ENCODE measurements at places on chromosomes 6 and 20.

GRCh38 chr6:43016943-43017334 is 2.9 kb downstream of the KLHDC3 start:
- no peak for DNase-seq

DNA sequence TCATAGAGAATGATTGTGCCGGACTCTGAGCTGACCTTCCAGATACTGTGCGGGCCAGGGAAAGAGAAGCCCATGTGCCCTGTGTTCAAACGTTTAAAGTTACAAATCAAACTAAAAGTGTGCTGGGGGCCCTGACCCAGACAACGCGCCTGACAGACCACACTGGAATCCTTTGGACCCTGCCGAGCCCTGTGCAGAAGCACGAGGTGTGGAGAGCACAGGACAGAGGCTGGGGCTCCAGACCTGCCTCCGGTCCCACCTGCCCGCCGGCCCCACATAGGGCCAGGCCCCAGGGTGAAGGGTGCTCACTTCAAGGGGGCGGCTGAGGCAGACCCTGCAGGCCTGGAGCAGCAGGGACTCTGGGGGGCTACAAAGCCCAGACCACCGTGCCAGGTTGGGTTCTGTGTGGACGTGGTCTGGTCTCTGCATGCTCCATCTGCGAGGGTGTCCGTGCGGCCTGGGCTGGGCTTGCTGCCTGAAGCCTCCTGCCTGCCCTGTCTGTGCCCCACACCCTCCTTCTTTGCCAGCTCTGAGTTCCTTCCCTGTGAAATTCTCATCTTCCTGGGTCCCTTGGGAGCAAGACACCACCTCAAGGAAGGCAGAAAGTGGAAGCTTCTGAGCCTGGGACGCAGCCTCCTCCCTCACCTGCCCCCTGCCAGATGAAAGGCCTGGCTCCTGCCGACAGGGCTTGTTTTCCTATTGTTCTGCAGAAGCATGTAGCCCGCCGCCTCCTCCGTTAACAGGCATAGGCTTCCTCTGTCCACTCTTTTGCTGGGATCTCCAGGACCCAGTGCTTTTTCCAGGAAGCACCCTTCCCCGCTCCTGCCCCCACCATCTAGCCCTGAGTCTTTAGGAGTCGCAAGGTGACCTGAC is 186.2 kb downstream of the ERMARD start:
- no peak for DNase-seq

- DNase-seq = no peak
Measured at GRCh38 chr6:169841907-169842606, 90.6 kb downstream of the ERMARD start.

- peak; percentile 66 for DNase-seq
Measured at GRCh38 chr20:19661717-19662636, 96.1 kb upstream of the RIN2 start.

- DNase-seq = no peak
Measured at GRCh38 chr6:30349421-30350177, 4.6 kb downstream of the RPP21 start.

DNA sequence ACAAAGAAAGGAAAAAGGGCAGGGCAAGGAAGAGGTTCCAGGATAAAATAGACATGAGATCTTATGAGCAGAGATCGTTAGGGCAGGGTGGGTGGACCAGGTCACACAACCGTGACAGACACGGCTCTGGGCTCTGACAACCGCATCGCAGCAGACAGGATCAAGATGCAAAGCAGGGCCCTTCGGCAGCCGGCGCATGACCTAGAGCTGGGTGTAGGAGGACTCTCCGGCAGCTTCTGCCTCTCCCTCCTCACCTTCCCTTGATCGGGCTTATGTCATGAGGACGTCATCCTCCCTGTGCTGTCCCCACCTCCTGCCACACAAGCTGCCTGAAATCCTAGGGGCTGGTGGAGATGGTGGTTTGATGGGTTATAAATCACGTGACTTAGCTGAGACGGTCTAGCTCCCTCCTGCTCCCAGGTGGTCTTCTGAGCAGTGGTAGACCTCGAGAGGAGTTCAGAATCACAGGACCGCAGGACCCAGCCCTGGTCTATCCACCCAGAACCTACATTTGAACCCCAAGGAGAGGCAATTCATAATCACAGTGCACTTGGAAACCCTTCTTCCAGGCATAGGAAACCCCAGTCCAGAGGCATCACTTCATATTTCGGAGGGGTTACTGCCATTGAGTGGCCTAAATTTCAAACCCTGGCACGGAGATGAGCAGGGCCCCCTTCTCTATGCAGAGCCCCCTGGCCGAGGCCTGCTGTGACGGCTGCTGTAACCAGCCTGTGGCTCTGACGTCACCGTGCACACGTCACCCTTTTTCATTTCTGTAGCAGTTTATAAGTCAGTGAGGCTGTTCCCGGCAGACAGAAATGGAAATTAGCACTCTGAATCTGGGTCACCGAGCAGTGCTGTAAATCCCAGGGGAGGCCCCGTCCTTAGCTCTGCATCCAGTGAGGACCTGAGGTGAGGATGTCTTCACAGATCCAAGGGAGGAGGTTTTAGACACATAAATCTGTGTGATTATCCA is 8.7 kb upstream of the CCR6 start:
- DNase-seq = no peak

DNA sequence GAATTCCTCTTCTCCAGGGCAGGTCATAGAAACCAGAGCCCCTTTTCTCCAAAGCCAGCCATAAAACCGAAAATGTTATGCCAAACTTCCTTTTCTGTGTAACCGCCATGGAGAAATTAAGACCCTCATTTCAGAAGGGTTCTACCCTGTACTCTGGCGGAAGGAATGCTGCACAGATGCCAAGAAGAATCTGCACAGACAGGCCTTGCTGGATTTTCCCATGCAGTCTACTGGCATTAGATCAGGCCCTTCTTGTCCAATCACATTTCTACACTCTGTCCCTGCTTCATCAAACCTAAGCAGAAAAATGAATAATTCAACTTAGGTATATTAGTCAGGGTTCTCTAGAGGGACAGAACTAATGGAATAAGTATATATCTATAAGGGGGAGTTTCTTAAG is 43.2 kb upstream of the MC3R start:
- no peak for DNase-seq

DNA sequence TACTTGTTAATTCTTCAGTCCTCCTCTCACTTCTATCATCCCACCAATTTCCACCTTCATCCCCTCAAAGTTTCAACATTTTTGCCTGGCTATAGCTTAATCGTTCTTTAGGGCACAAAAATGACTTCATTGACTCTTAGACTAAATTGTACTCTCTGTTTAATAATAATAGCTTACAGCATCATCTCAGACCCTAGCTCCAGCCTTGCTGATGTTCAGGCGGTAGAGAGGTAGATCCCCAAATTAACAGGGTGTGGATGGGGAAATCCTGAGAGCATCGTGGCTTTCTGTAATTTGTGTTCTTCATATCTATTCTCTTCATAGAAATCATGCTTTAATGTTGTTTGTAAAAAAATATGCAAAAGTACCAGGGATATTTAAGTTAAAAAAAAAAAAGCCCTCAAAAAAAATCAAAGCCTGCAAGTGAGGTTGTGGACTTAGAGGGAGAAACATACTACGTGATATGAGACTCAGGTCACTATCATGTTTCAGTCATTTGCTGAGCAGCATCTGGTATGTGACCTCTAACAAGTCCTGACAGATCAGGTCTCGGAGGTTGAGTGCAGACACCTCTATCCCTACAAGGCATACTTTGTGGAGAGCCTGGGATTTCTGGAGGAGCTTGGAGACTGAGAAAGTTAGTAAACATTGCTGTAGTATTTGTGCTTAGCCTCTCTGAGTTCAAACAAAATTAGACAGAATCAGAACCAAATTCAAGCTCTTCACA is 1063.3 kb upstream of the CITED2 start:
- DNase-seq = no peak

DNA sequence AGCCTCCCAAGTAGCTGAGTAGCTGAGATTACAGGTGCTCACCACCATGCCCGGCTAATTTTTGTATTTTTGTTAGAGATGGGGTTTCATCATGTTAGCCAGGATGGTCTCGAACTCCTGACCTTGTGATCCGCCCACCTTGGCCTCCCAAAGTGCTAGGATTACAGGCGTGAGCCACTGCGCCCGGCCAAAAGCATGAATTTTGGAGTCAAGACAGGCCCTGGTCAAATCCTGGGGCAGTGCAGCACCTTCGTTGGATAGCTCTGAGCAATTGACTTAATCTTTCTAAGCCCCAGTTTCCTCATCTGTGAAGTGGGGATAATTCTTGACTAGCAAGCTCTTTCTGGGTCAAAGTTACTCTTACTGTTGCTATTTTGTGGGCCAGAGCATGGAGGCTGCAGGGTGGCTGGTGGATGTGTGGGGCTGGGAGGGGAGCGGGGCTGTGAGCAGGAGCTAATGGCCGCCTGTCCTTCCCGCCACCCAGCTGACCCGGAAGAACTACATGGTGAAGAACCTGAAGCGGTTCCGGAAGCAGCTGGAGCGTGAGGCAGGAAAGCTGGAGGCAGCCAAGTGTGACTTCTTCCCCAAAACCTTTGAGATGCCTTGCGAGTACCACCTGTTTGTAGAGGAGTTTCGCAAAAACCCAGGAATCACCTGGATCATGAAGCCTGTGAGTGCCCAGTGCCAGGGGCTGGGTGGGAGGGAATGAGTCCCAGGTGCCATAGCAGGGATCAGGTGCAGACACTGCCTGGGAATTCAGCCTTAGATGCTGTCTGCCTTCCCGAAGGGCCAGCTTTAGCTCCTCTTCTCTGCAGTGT is 39.0 kb downstream of the TTLL9 start:
- DNase-seq = no peak

DNA sequence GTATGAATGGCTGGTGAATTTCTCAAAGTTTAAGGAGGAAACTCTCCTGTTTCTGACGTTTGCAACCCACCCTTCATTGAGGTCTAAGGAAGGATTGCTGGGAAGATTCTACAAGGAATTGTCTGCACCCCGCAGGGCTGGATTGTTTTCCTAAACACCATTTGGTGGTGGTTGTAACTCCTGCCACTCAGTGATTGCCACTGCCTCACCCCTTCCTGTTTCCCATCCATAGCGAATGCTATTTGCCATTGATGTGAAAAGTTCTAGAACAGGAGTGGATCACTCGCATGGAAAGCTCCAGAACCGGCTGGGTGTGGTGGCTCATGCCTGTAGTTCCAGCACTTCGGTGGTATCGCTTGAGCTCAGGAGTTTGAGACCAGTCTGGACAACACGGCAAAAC is 8.7 kb upstream of the DSP start:
- no peak for DNase-seq

DNA sequence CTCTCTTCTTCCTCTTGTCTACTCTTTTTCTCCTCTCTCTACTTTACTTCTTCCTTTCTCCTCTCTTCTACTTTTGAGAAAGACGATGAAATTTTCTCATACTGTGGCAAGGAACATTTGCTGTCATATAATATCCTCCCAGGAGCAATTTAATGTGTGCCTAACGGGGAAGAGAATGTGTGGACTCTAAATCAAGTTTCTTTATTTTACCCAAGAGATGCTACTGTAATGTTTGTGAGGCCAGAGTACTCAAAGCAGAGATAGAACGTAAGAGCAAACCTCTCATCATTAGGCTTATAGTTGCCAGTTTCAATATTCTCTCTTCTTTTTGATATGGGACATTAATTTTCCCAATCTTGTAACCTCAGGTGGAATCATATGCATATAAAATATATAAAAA is 801.4 kb downstream of the BCKDHB start:
- DNase-seq = no peak
